ENCODE measurements at places on chromosomes 2 and 18.

GRCh38 chr18:48813321-48813720, 137.4 kb downstream of the SMAD7 start:
- DNase-seq = peak; percentile 5

DNA sequence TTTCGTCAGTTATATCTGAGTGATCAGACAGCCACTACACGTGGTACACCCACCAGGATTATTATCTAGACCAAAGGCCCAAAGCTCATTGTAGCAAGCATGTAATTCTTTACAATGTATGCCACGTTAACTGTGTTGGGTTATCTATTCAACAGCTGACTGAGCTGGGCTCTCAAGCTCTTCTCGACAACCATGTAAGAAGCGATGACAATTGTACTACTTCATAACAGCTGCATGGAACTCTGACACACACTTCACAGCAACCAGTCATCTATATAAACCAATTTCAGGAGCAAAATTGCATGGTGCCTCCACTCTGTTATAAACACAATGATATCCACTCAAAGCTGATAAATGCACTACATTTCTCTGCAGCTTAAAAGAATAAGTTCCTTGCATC, 701.8 kb downstream of the NR4A2 start:
- DNase-seq = no peak

- DNase-seq = no peak
Observed at GRCh38 chr18:46723856-46724415, 32.9 kb downstream of the ST8SIA5 start.

DNA sequence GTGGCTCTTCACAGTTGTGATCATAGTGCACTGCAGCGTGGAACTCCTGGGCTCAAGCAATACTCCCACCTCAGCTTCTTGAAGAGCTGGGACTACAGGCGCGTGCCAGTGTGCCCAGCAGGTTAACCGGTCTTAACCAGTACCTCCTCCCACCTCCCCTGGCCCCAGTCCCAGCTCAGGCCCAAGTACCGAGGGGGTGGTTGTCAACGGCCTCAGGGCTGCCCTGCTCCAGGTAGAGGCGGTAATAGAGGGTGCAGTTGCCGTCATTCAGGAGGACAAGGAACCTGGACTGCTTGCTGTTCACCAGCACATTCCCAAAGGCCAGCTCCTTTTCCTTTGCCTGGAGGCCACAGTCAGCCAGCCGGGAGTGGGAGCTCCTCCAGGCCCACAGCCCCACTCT, 19.7 kb downstream of the CFAP65 start:
- DNase-seq = no peak

- DNase-seq = no peak
Observed at GRCh38 chr18:4636967-4637366, 181.9 kb upstream of the DLGAP1 start.
